Fibroblast of upper back skin (primary cell): ENCODE measurements at places on chromosomes 4 and X.
A peak's percentile ranks its signal among the peaks of the same experiment; 100 is the strongest.

DNA sequence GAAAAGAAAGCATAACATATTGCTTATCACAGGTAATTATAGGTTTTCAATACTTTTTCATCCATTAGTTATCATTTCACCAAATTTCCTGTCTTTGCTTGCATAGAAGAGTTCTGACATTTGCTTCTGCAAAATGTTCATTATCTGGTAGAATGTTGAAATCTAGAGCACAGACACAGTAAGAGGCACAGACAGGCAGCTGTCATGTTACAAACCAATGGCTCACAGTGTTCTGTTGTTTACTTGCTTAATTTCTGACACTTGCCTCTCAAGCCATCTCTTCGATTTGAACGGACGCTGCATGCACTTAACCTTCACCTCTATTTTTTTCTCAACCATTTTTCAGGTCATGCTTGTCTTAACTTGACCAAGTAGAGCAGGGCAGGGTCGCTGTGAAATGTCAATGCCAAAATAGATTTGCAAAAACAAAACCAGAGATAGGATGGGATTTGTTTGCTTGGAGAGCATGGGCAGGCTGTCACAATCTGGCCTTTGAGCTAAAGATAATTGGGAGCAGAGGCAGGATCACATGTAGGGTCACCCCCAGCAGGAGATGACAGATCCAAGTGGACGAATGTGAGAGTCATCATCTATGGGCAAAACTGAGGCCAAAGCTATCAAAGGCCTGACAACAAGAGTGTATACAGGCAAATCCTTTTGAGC, 292.3 kb downstream of the SMARCA1 start:
- DNase-seq = no peak

DNA sequence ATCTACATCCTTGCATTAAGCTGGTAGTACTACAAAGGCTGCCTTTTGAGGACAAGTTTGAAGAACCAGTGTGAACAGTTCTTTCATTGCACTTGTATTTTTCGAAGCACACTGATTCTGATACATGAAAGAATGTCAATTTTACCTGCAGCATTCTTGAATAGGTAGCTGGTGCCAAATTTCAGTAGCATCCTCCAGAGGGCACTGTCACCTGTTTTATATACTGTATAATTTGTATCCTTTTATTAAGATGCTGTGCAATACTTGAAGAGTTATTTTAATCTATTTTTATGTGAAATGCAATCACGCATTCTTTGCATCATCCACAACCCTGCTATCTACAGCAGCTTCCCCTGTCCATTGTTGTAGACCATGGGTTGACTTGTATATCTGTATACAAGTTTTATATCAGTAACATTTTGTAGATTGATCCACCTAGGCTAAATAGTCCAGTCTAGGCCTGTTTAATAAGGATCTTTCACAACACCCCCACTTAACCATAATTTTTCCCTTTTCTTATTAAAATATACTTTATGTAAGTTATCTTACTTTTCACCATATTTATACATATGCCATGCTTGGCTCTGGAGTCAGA, 325.7 kb downstream of the PCDH7 start:
- DNase-seq = peak; percentile 23

GRCh38 chrX:136761421-136761820, 19.3 kb downstream of the ARHGEF6 start:
- no peak for DNase-seq

- no peak for DNase-seq
Observed at GRCh38 chr4:875818-876423, 50.0 kb upstream of the CPLX1 start.

GRCh38 chrX:46759645-46759974, 692 bp upstream of the SLC9A7 start:
- DNase-seq = peak; percentile 55

DNA sequence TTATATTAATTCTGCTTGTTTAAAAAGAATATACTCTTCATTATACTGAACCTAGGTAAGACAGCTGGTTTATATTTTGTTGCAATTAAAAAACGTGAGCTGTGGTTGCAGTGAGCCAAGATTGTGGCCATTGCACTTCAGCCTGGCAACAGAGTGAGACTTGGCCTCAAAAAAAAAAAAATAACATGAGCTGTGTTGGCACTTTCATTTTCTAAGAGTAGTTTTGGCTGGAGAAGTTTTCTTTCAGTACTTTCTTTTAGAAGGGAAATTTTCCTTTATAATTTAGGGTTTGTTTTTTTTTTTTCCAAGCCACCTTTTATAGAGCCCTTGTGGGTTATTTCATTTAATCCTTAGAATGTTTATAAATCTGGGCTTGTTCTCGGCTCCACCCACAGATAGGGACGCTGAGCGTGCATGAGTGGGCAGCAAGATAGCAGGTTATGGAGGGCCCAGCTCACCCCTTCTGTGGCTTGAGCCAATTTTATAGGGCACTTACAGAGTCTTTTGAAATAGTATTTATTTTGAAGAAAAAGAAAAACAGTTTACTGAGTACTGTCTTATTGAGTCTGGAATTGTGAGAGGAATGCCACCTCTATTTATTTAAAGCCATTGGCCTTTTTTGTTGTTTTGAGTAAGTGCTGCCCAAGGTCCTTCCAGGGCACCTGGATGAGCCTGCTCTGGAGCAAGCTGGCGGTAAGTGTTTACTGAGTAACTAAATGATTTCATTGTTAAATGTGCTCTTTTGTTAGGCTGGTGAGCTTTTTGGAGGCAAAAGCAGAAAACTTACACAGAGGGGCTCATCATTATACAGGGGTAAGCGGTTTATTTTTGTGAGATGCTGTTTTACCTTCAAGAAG, 60.9 kb downstream of the HTT start:
- DNase-seq = no peak

- peak; percentile 95 for DNase-seq
Observed at GRCh38 chr4:122045533-122045932, 93.7 kb upstream of the TRPC3 start.

- peak; percentile 84 for DNase-seq
Observed at GRCh38 chr4:179605196-179605595, 2163.0 kb upstream of the AGA start.

DNA sequence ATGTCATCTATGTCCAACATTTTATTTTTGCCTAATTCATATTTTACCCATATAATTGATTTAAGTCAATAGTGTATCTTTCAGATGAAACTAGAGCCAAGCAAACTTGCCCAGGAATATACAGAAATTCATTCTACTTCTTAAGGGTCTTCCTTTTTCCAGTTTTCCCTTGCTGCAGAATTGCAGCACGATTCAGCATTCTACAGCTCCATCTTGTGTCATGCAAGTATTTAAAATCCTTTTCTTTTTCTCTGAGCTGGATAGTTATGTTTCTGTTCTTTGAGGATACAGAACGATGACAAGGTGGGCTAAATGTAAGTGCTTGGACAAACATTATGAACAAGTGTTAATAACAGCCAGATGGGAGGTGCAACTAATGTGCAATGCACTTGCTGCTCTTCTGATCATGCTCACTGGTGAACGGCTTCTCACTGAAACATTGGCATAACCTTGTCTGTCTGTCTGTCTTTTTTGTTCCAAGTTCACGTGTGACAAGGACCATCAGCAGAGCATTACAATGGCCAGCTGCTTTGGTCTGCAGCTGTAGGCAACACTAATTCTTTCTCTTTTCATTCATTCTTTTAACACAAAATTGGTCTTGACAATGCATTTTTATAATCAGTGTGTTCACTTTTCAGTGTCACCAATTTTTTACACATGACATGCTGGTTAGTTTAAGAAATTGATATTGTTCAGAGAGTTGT, 1821.7 kb downstream of the ARAP2 start:
- peak; percentile 37 for DNase-seq

DNA sequence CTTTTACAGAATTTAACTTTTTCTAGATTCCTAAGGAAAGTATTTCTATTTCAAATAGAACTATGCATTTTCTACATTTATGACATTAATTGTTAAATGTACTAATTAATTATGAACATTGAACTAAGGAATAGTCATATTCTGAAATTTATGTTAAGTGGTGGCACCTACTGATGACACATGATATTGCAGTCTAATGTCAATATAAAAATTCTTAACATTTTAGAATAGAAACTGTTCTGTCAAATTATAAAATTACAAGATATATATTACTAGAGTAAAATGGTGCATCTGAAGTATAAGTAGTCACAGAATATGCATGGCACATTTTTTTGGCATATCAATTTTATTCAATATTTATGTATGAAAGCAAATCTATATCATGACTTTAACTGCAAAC, 40.2 kb upstream of the NDNF start:
- no peak for DNase-seq

DNA sequence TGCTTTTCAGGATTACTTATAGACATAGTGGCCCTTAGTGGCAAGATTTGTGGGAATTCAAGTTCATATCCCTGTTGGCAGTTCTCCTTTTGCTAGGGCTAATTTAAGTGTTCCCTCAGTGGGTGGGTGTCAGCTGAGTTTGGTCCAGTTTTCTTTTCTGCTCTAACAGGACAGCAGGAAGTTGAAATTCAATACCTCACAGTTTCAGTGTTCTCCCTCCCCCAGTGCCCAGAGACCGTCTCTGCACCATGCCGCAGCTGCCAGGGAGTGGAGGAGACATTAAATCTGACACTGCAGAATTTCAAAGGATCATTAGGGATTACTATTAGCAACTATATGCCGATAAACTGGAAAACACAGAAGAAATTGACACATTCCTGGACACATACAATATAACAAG, 50.7 kb downstream of the UBE2NL start:
- DNase-seq = no peak

- no peak for DNase-seq
Observed at GRCh38 chr4:188811121-188811520, 671.9 kb downstream of the TRIML1 start.

DNA sequence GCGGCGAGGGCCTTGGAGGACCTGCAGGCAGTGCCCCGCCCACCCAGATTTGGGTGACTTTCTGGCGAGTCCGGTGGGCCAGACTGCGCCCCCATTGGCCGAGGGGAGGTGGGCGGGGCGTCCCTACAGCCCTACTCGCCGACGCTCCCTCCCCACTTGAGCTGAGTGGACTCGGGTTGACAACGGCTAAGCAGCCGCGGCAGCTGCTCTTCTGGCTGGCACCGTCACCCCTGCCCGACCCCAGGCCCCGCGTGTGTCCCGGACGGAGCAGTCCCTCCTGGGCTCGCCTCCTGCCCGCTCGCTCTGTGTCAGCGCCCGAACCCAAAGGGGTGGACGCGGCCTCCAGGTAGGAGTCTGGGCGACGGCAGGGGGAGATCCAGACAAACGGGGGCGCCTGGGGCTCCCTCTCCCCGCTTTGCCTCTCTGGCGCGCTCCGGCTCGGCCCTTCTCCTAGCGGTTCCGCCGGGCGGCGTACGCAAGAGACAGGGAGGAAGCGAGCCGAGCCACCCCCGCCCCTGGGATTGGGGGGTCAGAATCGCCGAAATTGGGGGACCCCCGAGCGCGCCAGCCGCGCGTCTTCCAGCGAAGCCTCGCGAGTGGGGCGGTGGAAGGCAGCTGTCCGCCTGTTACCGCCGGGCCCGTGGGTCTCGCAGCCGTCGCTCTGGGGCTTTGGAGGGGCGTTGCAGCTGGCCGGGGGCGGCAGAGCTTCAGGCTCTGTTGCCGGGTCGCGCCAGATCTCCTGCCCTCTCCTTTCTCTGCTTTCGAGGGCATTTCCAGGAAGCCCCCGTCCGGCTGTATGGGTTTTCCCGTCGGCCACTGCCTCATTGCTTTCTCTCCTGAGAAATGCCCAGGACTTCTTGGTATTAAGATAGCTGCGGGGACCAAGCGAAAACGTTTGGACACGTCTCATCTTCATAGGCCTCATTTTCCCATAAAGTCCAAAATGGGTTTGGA, 46.3 kb downstream of the STARD8 start:
- DNase-seq = peak; percentile 43

GRCh38 chr4:128803783-128804182, 5.7 kb upstream of the JADE1 start:
- DNase-seq = no peak

DNA sequence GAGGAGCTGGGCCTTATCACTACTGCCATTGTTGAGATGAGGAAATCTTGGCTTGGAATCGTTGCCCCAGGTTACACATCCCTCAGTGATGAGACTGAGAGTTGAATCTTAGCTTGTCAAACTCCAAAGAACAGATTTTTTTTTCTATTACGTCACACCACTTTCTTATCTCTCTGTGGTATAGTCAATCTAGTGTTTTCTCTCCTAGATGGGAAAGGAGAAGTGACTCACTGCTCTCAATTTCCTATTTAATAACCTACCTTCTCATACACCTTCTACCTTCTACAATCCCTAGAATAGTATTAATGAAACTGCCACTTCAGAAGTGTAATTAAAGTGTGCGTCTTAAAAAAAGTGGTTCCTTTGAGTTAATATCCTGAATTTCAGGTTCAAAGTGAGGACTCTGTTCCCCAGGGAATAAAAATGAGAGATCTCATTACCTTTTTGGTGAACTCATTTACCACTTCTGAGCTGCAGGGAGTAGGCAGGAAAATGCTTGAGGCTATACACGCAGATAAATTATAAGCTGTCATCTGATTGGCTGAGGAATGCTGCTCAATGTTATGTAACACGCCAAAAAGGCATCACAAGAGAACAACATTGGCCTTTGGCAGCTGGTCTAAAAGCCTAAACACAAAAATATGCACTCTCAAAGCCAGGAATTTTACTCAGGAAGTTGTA, 59.3 kb downstream of the MAD2L1 start:
- DNase-seq = peak; percentile 94

GRCh38 chr4:100367451-100367850, 150.4 kb downstream of the EMCN start:
- DNase-seq = no peak

DNA sequence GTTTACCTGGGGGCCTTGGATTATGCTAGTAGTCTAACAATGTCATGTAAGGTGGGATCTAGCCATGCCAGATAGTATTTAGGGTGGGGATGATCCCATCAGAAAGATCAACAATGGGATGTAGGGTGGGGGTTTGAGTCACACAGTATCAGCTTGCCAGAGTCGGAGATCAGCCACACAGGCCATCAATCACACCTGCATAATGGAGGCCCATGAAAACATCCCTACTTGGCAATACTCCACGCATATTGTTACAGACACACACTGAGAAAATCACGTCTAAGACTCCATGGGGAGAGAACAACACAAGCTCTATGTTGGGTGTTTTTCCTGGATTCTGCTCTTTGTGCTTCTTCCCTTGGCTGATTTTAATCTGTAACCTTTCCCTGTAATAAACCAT, 49.5 kb upstream of the SLC25A4 start:
- DNase-seq = no peak

DNA sequence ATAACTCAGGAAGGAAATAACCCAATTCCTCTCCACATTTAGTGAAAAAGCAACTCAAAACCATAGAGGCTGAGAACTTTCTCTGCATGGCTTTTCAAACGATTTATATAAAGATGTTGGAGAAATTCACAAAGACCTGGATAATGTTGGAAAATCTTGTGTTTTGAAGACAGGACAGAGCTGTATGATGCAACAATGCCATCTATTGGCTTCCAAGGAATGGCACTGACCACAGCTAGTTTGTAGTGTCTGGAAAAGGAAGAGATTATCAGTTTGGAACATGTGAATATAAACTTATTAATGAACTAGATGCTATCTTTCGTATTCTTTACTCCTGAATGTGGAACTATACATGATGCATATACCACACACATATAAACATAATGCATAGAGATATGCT, 503.6 kb downstream of the IL1RAPL1 start:
- peak; percentile 37 for DNase-seq

- no peak for DNase-seq
Observed at GRCh38 chrX:136674270-136674985, 26.5 kb downstream of the CD40LG start.
